ENCODE measurements at places on chromosomes 6 and 20.

DNA sequence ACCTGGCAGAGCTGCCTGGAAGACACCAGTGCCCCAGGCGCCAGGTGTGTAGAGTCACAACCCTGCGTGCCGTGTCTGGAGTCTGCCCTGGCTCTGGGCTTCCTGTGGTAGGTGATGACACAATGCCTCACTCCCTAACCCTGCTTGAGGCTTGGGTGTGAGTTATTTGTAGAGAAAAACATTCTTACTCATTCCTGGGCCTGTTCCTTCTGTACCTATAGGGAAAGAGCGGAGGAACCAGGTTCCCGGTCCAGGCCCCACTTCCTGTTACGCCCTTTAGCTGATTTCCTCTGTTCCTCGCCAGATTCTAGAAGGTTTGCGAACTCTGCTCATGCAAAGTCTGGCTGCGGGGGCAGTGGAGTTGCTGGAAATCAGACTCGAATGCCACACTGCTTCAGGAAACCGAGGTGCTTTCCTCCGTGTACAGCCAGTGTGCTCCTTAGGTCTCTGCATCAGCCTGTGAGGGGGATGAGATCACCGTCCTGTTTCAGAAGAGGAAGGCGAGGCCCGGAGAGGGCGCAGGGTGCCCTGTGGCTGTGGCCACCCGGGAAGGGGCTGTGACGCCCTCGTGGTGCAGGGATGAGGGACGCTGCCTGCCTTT, 67.1 kb upstream of the DUSP22 start:
- no peak for DNase-seq

DNA sequence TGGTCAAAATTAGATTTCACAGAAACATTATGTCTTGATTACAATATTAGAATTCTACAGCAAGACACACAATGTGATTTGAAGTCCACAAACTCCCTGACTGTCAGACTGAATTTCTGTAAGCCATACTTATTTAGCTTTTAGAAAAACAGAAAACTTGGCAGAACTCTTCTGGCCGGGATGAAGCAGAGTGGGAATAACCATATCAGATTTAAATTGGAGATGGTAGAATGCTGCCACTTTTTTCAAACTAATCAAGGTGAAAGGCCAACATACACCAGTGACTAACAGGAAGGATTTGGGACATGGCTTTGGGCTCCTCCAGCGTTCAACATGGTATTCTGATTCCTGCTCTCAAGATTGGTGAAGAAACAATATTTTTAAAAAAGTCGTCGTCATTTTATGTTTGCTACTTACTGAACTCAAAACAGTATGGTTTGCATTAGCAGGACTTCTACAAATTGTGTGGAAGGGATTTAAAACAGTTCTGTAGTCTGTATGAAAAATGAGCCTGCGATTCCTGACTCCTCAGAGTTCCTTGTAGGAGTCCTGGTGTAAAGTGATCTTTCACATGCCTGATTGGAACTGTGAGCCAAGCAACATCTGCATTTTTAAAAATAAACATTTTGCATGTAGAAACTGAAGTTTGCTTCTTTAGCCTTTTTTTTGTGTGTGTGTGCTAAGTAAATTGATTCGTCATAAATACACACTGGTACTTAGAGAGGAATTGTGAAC, 297.9 kb upstream of the SOX4 start:
- DNase-seq, result no peak

- no peak for DNase-seq
Measured at GRCh38 chr20:56776345-56776744, 147.2 kb downstream of the TFAP2C start.

GRCh38 chr6:34515473-34516387, 40.4 kb downstream of the SPDEF start:
- DNase-seq, result no peak

- no peak for DNase-seq
Measured at GRCh38 chr6:28353356-28353755, 3.6 kb downstream of the ZKSCAN3 start.

DNA sequence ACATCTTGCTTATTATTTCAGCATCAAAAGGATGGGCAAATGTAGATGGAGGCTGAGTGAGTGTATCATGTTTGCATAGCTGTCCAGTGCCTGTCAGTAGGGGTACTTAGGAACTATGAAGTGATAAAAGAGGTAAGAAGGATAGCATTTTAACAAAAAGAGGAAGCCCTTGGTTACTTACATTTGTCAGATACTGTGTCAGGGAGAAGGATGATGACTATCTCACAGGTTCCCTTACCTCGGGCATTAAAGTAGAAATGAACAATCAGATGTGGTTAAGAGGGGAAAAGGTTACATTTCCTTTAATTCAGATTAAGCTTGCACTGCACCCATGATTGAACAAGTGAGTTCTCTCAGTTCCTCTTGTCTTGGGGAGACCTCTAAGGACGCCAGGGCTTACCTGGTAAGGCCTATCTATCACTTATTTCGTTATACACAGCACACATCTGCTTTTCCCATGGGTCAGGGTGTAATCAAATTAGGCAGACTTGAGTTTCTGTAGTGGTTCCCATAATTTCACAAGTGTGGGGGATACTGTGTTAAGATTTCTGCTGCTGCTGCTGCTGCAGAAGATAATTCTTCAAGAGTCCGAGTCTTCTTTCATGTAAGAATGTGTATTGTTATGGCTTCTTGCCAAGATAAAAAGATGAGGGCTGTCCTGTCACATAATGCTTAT, 4.5 kb downstream of the FOXO3 start:
- DNase-seq, result no peak

DNA sequence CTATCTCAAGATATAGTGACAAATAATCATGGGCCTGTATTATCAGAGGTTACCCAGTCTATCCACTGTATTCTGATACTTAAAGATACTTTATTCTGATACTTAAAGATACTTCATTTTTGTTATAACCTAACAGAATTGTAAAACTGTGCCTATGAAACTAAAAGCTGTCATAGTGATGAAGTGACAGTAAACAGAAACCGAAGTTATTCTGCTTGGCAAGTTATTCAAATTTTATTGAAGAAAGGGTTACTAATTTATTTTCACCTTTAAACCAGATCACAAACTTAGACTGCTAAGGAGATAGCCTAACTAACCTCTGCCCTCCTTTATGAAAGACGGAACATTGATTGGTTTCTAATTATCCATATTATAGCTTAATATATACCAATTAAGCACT, 604.6 kb upstream of the IMPG1 start:
- DNase-seq, result no peak

- no peak for DNase-seq
Measured at GRCh38 chr6:46012834-46013233, 2.8 kb downstream of the CLIC5 start.

Measured in HT-29 (cell line).